ENCODE measurements at places on chromosomes 1 and 21.

- no peak for DNase-seq
These were observed 26.0 kb downstream of the RABIF start for GRCh38 chr1:202862679-202863560.

GRCh38 chr21:35565204-35565611 is 495.1 kb downstream of the SETD4 start:
- DNase-seq = no peak

DNA sequence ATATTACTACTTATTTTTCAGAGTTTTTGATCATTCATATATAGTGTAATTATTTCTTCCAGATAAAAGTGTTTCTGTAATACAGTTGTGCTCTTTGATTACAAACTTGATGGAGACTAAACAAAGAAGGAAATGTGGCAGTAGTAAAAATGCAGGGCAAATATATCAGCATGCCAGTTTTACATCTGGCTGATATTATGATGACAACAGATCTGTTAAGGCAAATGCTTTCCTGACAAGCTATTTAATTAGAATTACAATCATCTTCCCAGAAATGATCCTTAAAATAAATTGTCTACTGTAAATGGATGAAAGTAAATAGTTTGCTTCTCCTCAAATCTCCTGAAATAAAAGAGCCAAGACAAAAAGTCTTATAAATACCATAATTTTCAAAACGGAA is 1659.8 kb downstream of the BRINP3 start:
- no peak for DNase-seq

- no peak for DNase-seq
These were observed 12.8 kb downstream of the TNNI3K start for GRCh38 chr1:74247881-74248528.

DNA sequence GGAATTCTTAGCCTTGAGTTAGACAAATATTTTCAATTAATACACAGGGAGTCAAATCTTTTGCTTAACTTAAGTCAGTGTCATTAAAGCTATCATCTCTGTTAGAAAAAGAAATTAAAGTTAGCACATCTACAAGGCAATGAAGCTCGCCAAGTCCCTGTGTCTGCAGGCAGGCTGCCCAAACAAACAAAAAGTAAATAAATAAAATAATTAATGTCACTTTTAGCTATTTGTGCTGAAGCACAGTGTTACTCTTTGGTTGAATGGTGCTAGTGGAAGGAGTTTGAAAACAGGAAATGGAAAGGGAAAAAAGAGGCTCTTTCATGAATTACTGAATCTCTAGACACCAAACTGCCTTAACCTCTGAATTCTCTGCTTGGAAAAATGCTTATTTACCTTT is 37.1 kb upstream of the COL11A1 start:
- no peak for DNase-seq

DNA sequence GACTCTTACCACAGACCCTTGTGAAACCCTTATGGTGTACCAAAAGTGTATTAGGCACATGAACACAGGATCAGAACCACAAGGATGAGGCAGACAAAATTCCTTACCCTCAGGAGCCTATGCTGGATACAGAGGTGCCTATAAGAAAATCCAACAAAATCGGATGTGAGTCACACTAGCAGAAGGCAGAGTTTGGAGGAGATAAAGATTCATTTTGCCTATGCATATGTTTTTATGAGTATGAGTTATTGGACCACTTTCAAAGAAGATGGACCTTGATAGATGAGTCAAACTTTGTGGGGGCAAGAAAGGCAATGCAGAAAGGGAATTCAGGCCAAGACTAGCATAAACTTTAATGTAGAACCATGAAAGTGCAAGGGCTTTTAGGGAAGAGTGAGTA is 17.0 kb downstream of the CAMK1G start:
- no peak for DNase-seq

DNA sequence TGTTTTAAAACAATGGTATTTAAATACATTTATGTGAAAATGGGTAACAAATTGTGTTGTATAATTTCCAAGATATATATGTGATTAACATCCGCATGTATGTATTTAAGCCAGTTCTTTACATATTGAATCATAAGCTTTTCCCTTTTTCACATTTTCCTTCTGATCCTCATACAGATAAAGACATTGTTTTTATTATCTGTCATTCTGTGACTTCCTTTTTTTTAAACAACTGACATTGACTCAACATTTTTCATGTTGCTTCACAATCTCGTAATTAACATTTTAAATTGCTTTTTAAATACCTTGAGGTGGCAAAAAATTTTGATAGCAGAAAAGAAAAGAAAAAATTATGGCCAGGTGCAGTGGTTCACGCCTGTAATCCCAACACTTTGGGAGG is 1.4 kb downstream of the STXBP3 start:
- no peak for DNase-seq

GRCh38 chr1:77511440-77511840 is 171.0 kb downstream of the ZZZ3 start:
- no peak for DNase-seq

GRCh38 chr1:92536980-92537884 is 50.5 kb upstream of the GFI1 start:
- no peak for DNase-seq

- no peak for DNase-seq
These were observed 771 bp downstream of the ABCD3 start for GRCh38 chr1:94418664-94419655.

DNA sequence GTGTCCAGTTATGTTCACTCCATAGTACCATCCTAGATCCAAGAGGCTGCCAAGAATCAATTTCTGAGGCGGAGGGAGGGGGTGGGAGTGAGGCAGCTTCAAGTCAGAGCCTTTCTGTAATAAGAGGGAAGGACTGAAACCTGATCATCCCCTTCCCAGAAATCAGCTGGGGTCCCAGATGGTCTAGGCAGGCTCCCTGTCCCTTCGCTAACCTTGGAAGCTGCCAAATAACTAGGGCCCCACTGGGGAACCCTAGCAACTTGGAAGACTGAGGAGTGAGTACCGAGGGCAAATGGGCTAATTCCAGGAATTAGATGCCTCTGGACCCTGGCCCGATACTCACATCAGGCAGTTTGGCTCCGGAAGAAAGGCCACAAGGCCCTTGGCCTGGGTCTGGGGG is 113.3 kb downstream of the NAV1 start:
- DNase-seq = no peak

DNA sequence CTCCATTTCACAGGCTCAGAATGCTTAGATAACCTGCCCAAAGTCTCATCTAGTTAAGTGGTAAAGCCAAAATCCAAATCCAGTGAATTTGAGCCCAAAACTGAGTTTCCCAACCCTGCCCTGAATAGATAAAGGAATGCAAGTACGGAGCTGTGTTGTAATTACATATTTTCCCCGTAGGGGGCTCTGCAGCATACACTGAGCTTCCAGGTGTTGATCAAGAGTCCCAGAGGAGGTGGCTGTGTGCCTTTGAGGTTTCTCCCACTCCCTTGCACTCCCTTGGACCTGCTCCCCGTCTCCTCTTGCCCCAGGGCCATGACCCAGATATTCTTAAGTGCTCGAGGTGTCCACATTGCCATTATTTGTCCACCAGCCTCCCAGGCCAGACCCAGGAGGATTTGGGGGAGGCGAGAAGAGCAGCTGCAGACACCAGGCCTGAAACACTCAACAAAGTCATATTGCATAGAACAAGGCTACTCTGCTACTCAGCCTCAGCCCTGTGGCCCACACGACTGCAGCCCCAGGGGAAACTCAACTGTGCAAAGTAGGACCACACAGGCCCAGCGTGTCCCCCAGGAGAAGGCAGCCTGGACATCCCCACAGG is 18.4 kb upstream of the LY9 start:
- DNase-seq = no peak

DNA sequence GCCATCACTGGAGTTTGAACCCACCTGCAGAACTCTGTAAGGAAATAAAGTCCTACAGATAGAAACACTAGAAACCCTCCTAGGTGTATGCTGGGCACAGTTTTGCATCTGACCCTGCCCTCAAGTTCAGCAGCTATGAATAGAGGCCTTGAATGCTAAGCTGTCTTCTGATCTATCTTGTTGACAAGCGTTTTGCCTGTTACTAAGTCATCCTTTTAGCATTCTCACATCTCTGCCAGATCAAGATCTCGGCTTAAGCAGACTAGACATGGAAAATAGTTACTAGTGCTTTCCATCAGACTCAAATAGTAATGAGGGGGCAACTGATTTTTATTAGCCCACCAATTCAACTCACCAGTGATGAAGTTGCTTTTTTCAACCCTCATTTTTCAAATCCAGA is 10.5 kb downstream of the TBX15 start:
- DNase-seq = no peak

DNA sequence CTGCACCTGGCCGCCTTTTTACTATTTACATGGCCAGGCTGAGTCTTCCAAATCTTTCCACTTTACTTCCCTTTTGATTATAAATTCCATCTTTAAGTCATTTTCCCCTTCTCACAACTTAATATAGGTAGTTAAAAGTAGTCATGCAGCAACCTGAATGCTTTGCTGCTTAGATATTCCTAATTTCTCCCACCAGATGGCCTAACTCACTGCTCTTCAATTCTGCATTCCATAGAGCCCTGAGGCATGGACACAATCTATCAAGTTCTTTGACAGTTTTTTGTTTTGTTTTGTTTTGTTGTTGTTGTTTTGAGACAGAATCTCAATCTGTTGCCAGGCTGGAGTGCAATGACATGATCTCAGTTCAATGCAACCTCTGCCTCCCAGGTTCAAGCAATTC is 21.7 kb upstream of the FAAH start:
- no peak for DNase-seq

GRCh38 chr1:193183019-193183627 is 3.3 kb downstream of the B3GALT2 start:
- no peak for DNase-seq

- DNase-seq = no peak
These were observed 55.6 kb downstream of the NKAIN1 start for GRCh38 chr1:31183927-31184554.

DNA sequence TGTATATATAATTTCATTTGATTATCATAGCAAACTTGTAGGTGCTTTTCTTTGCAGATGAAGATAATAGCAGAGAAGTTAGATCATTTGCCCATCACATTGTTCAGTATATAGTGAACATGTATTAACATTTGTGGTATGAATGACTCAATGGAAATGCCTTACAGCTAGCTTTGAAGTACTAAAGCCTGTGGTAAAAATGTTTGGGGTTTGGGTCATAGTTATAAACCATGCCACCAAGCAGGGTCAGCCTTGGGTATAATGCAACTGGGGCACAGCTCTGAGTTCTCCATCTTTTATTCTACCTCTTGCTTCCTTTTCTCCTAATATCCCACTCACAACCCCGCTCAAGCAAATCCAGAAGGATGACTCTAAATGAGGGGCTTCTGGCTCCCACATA is 141.6 kb downstream of the KCNT2 start:
- DNase-seq = no peak

GRCh38 chr21:35737449-35737848 is 322.9 kb downstream of the SETD4 start:
- no peak for DNase-seq

DNA sequence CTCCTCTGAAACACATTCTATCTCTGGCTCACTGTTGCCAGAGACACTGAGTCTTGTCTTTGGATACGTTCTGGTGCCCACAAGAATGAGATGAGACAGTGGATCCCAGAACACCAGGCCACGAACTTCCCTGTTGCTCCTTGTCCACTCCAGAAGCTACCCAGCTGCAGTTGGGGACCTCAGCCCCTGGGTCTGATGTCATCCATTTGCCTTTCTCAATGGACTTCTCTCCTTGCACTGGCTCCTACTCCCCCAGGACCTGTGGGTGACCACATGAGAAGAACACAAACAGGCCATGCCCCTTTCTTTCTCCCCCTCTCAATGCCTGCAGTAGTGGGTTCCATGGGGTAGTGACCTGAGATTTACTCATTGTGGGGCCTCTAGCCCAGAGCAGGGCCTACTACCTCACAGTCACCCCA is 5.9 kb downstream of the NBPF1 start:
- DNase-seq = no peak

GRCh38 chr1:68221001-68221979 is 11.0 kb downstream of the WLS start:
- no peak for DNase-seq

GRCh38 chr1:213550804-213551203 is 437.0 kb upstream of the PROX1 start:
- DNase-seq = no peak

DNA sequence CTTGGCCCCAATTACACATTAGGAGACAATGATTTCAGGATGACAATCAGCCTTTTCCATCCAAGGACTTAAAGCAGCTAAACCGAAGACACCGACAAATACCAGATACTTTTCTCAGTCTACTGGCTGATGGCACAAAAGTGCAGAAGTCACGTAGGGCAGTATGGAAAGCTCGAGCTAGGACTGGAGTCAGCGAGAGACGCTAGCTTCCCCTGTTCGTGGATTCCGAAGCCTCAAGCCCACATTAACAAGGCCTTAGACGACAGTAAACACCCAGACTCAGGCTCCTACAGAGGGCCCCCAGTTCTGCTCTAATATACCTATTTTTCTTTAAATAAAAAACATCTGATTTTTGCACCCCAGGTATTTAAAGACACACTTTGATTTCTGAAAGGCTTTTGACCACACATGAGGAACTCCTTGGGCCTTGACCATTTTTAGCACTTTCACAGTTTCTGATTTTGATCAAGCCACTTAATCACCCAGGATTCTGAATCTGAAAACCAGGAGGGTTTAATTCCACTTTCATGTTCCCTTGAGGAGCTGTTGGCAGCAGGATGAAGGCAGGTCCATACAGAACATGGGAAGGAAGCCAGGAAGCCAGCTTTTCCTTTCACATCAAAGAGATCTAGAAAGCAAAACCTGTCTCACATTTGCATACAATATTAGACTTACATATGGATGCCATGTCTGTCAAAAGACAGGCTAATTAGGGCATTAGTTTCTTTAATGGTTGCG is 204.1 kb downstream of the GABPA start:
- DNase-seq = no peak

- no peak for DNase-seq
These were observed 16.2 kb upstream of the PLA2G4A start for GRCh38 chr1:186812570-186812969.

DNA sequence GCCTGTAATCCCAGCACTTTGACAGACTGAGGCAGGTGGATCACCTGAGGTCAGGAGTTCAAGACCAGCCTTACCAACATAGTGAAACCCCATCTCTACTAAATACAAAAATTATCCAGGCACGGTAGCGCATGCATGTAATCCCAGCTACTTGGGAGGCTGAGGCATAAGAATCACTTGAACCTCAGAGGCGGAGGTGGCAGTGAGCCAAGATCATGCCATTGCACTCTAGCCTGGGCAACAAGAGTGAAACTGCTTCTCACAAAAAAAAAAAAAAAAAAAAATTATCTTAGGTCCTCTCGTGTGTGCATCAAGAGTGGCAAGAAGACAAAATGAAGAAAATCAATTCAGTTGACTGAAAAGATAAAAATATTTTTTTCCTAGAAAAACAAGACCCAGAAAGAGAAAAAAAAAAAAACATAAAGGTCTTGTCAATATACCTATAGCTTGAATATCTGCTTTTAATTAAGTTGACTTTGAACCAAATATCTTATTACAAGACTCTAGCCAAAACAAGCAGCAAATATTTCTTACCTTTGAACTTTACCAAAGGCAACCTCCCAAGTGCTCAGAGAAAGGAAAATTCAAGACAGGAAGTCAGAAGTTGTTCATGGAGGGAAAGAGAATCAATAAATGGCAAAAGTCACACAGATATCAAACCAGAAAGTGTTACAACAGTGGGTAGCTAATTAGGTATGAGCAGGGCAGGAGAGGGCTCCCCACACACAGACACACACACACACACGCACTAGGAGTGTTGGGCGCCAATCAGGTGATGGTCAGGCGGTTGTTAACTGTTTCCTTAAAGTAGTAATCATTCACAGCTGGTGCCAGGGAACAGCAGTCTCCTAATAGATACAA is 29.6 kb downstream of the ITLN2 start:
- no peak for DNase-seq
